Fibroblast of lung (primary cell): ENCODE measurements at places on chromosomes 3 and 15. TPM values are rescaled to one million over a fixed set of nuclear protein-coding genes. Genes with fewer than 3 reads are reported as not detected.

The SLC2A2 gene
- polyA plus RNA-seq, result not detected in 2 replicates

- no peaks in the 10 kb centered on the region for H3K27me3 ChIP-seq
- DNase-seq, result no peak
- no peak overlapping the region for H3K27ac ChIP-seq
- no peak overlapping the region for H3K4me3 ChIP-seq
- no peaks in the 10 kb centered on the region for H3K36me3 ChIP-seq
Measured at GRCh38 chr15:90423801-90424319, 35.8 kb downstream of the IQGAP1 start.

DNA sequence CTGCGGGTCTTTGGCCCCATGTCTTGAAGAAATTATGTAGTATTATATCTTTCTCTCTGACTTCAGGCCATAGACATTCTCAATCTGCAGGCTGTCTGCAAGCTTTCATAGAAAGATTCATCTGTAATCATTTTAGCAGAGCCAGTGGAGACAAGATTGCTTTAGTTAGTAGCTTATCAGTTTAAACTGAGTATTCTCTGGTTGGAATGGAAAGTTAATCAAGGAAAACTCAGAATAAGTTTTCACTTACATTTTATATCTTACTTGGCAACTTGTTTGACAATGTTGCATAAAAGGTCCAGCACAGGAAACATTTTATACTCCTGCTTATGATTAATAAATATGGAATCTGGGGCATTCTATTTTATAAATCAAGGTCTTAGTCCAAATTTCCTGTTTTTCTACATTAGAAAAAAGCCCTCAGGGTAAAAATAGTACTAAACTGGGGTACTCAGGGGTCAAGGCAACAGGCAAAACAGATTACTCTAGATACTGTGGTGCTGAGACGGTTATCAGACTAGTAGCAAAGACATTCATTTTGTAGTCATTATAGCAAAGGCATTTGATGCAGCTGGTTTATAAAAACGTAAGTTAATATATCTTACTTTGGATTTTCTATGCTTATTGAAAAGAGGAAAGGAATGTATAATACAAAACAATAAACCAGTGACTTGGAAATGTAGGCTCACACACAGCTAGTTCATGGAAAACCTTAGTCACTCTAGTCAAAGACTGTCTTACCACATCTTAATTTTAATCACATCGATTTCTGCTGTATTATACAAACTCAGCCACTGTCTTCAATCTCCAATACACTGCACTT lies 45.2 kb upstream of the FILIP1L start:
- no peaks in the 10 kb centered on the region for H3K27me3 ChIP-seq
- peaks cover 13% of the 10 kb centered on the region for H3K4me1 ChIP-seq
- DNase-seq, result peak; percentile 44
- peak overlapping the region; percentile 59 for H3K27ac ChIP-seq

The PXYLP1 gene
- polyA plus RNA-seq, result 6.2 and 7.0 TPM in 2 replicates

GRCh38 chr3:37475435-37475834 lies 301.1 kb upstream of the LRRFIP2 start:
- no peak overlapping the region for H3K4me3 ChIP-seq
- H3K27ac ChIP-seq, result no peak overlapping the region
- no peak for DNase-seq
- no peaks in the 10 kb centered on the region for H3K4me1 ChIP-seq
- no peaks in the 10 kb centered on the region for H3K27me3 ChIP-seq

GRCh38 chr3:192772240-192772894 lies 45.0 kb upstream of the FGF12 start:
- H3K36me3 ChIP-seq, result no peaks in the 10 kb centered on the region
- no peak overlapping the region for H3K27ac ChIP-seq
- no peak for DNase-seq
- H3K27me3 ChIP-seq, result no peaks in the 10 kb centered on the region

The THSD4 gene
- 36.6 and 43.1 TPM in 2 replicates for polyA plus RNA-seq

GRCh38 chr3:71309886-71310285 lies 273.6 kb downstream of the FOXP1 start:
- no peaks in the 10 kb centered on the region for H3K27me3 ChIP-seq
- H3K36me3 ChIP-seq, result no peaks in the 10 kb centered on the region
- H3K4me1 ChIP-seq, result no peaks in the 10 kb centered on the region
- DNase-seq, result no peak
- H3K4me3 ChIP-seq, result no peak overlapping the region

DNA sequence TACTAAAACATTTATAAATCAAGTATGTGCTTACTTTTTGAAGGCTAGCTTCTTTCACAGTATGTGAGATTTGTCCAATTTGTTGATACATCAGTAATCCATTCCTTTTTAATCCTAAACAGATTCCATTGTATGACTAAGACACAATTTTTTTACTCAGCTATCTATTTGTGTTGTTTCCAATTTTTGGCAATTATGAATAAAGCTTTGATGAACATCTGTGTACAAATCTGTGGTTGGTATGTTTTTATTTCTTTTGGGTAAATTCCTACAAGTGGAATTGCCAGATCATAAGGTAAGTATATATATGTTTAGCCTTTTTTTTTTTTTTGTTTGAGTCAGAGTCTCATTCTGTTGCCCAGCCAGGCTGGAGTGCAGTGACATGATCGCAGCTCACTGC lies 56.2 kb upstream of the VEPH1 start:
- no peak overlapping the region for H3K4me3 ChIP-seq
- H3K27ac ChIP-seq, result no peak overlapping the region
- H3K27me3 ChIP-seq, result no peaks in the 10 kb centered on the region
- no peaks in the 10 kb centered on the region for H3K36me3 ChIP-seq
- DNase-seq, result no peak
- H3K4me1 ChIP-seq, result no peaks in the 10 kb centered on the region

GRCh38 chr3:244041-244440 lies 47.5 kb downstream of the CHL1 start:
- H3K27me3 ChIP-seq, result no peaks in the 10 kb centered on the region
- no peak overlapping the region for H3K4me3 ChIP-seq
- no peak overlapping the region for H3K27ac ChIP-seq
- H3K36me3 ChIP-seq, result no peaks in the 10 kb centered on the region

GRCh38 chr15:36358094-36358493 lies 221.3 kb upstream of the CDIN1 start:
- DNase-seq, result peak; percentile 88
- peak overlapping the region; percentile 81 for H3K27ac ChIP-seq
- H3K27me3 ChIP-seq, result no peaks in the 10 kb centered on the region
- peaks cover 23% of the 10 kb centered on the region for H3K4me1 ChIP-seq
- no peak overlapping the region for H3K4me3 ChIP-seq

The IFT57 gene
- polyA plus RNA-seq, result 55.5 and 57.7 TPM in 2 replicates

DNA sequence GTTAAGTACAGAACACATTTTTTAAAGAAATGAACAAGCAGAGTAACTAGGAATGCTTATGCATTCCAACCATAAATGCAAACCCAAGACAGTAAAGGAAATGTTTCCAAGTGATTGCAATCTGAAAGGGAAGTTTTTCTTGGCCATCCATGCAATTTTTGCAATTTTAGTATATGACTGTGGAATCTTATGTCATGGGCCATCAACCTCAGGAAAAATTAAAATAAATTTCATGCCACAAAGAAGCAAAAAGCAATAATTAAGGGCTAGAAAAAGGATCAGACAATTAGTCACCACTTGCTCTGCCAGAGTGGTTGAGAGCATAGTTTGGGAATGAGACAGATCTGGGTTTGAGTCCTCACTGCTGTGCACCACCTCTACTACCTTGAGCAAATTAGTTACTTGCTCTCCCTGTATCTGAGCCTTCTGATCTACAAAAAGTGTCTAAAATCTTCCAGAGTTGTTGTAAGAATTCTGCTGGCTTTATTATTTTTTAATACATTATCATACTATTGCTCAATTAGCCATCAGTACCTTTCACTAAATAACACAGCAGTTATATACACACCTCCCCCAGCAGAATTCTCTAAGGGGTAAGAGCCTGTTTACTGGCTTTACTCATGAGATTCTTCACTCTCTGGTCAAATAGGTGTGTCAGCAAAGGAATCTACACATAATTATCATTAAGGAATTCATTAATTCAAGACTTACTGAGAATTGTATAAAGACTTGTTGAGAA lies 49.7 kb upstream of the FBN1 start:
- peaks cover 12% of the 10 kb centered on the region for H3K4me1 ChIP-seq
- H3K27me3 ChIP-seq, result no peaks in the 10 kb centered on the region
- H3K4me3 ChIP-seq, result no peak overlapping the region
- peak; percentile 90 for DNase-seq
- H3K36me3 ChIP-seq, result no peaks in the 10 kb centered on the region
